ENCODE measurements at places on chromosomes 7 and 10.
A peak's percentile ranks its signal among the peaks of the same experiment; 100 is the strongest.

GRCh38 chr7:73622527-73622908, 1.8 kb downstream of the MLXIPL start:
- no peak for DNase-seq

DNA sequence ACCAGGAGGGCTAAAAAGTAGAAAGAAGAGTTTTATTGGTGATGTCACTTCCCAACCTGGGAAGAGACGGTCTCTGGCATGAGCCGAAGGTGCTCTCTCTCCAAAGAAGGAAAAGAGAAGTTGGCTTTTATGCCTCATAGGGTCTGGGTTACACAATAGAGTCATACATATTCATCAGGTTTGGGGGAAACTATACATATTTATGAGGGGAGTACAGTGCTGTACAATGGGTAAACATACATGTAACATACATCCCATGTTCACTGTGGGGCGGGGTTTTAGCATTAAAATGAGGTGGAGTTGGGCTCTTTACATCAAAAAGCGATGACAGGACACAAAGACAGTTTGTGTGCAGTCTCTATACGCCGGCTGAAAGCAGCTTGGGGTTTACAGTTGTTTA, 701.7 kb downstream of the TYW1 start:
- DNase-seq, result no peak

- DNase-seq, result no peak
Observed at GRCh38 chr10:35204650-35205319, 78.1 kb downstream of the CREM start.

DNA sequence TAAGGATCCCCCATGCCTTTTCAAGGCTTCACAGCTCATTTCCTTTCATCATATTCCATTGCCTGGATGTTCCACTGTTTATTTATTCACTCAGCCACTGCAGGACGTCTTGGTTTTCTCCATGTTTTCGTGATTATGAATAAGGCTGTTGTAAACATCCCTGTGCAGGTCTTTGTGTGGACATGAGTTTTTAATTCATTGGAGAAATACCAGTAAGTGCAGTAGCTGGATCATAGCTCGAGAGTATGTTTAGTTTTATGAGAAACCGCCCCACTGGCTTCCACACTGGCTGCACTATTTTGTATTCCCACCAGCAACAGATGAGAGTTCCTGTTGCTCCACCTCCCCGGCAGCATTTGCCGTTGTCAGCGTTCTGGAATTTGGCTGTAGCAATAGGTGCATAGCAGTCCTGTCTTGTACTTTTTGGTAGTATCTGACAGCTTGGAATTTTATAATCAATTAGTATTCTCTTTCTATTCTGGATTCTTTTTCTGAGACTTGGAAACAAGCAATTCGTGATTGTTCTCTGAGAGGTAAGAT, 269.9 kb upstream of the PITRM1 start:
- no peak for DNase-seq

- DNase-seq, result no peak
Observed at GRCh38 chr7:45911311-45911710, 9.8 kb downstream of the IGFBP3 start.

DNA sequence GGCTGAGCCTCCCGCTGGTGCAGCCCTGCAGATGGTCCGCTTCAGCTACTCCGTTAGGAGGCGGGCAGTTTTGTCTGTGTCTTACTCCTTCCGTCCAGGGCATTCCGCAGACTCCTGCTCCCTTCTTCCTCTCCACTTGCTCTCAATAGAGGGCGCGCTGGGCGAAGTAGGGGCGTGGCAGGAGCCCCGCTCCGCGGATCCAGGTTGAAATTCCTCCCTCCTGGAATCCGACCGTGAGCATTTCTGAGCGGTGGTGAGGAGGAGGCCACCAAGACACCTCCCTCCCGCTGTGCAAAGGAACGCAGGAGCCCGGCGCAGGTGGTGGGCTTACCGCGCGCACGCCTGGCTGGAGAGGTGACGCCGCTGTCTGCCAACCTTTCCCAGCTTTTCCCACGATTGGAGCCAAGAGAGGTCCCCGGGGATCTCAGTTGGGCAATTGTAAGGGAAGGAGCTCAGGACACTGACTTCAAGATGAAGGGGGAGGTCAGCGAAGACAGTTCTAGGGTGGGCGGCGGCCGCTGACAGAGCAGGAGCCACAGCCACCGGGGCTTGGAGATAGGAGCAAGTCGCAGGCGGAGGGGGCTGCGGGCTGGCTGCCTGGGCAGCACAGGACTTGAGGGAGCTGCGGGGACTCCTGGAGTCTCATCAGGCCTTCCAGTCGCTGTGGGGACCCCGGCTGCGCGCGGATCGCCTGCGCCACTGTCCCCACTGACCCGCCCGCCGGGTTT, 1011.3 kb downstream of the XPNPEP1 start:
- DNase-seq, result peak; percentile 10

- no peak for DNase-seq
Observed at GRCh38 chr10:60209874-60210570, 179.7 kb downstream of the ANK3 start.

GRCh38 chr10:69938541-69938991, 114.1 kb upstream of the MACROH2A2 start:
- DNase-seq, result no peak

- DNase-seq, result no peak
Observed at GRCh38 chr7:1079546-1079945, 8.4 kb upstream of the GPER1 start.

- DNase-seq, result no peak
Observed at GRCh38 chr10:37379991-37380390, 254.6 kb downstream of the ANKRD30A start.

DNA sequence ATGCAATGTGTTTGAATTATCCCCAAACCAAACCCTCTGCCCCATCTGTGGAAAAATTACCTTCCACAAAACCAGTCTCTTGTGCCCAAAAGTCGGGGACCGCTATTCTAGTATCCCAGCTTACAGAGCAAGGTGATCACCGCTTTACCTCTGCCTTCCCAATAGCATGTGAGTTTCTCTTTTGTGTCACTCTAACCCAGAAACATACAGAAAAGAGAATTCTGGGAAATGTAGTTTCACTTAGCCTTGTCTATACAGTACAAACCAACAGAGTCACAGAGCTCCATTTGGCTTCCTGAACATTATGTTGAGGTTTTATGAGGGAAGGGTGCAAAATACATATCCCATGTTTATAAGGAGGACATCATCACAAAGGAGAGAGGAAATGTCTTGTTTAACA, 260.3 kb upstream of the MINDY3 start:
- no peak for DNase-seq

GRCh38 chr7:158467562-158467961, 120.1 kb downstream of the PTPRN2 start:
- DNase-seq, result no peak

GRCh38 chr10:79380125-79380945, 33.1 kb downstream of the PPIF start:
- DNase-seq, result peak; percentile 15

GRCh38 chr7:39375047-39375873, 190.9 kb upstream of the YAE1 start:
- DNase-seq, result no peak

GRCh38 chr7:149459540-149460452, 1.1 kb downstream of the ZNF777 start:
- no peak for DNase-seq

- no peak for DNase-seq
Observed at GRCh38 chr10:35422228-35422627, 85.9 kb downstream of the CCNY start.

DNA sequence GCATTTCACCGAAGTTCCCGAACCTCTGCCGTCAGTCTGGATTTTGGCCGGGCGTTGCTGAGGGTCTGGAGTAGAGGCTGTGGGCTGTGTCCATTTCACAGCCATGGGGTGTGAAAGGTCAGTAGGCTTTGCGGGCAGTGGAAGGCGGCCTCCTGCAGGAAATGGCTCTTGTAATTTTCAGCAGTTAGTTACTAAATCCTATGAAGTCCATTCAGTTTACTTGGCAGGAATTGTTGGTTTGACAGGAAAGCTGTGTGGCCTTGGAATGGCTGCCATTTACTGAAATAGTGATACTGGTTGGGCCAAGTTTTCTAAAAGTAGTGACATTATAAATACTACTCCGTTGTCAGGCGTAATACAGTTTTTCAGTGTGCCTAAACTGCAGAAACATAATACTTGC, 303.7 kb downstream of the CCDC3 start:
- DNase-seq, result no peak

DNA sequence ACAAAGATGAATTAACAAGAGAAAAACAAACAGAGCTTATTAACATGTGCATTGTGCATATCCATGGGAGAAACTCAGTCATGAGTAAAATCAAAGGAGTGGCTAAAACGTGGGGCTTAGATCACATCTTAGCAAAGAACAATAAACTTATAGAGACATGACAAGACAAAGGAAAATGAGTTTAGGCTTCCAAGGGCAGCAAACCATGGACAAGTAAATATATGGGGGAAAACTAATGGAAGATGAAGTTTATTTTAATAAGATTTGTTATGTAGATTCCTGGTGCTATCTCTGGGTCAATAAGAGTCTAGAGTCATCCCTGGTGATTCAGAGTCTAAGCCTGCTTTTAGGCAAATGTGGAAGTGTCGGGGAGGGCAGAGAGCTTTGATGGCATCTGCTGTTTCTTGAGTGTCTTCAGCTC, 87.2 kb upstream of the PLPP4 start:
- DNase-seq, result no peak

DNA sequence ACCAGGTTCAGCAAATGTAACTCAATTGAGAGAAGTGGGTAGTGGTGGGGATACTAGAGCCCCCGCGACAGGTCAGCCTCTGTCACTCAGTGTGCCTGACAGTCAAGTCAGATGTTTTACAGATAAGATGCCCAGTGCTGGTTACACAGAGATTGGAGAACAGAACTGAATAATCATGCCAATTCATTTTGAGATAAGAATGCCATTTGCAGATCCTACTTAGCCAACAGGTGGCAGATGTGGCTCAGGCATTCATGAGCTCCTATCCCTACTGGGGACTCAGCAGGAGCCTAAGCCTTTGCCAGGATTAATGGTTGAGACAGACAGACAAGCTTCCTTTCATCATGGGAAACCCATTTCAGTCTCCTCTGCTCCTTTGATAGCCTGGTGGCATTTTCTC, 137.8 kb downstream of the MAPK8 start:
- DNase-seq, result no peak

DNA sequence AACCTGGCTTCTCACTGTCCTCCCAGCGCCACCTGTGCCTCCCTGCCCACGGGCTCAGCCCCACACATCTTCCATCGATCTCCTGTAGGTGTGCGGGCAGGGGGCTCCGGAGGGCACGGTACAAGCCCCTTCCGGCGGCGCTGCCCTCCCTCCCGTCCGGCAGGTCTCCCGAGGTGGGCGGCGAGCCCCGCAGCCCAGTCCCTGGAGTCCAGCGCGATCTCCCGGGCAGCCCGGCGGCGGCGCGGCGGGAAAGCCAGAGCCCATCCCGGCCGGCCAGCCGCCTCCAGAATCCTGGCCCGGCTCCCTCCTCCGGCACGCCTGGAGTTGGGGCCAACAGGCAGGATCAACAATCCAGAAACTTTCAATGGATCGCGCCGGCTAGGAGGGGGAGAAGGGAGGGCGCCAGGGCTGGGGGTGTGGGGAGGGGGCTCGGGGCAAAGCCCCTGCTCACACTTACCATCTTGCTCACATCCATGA, 100.1 kb downstream of the HIP1 start:
- peak; percentile 36 for DNase-seq

- DNase-seq, result peak; percentile 28
Observed at GRCh38 chr10:9833942-9834341, 1183.7 kb upstream of the CELF2 start.

DNA sequence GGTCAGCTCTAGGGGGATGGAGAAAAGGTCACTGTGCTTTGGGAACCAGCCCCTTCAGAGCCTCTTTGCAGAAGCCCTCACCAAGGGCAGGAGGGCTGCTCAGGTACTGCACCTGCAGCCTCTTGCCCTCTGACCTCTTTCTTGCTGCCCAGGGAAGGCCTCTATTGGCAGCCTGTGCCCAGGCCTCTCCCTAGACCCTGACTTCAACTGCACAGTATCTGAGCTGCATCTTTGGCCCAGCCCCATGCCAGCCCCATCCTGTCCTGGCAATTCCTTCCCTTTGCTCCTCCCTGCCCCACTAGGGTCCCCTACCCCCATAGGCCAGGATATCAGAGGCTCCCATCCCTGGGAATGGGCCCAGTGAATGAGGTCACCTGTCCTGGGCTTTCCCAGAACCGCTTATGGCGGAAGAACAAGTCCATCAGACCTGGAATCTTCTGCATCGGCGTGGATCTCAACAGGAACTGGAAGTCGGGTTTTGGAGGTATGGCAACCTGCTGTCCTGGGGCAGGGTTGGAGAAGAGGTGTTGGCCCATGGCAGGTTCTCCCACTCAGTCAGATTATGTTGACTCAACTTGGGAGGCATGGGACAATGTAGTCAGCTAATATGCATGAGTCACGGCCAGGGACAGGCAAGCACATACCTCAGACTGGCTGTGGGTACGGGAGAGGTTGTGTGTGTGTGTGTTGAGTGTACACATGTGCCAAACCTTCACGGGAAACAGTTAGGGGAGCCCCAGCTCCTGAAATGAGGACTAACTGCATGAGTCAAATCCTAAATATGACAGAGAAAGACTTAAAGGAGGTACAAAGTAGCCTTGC, 17.1 kb upstream of the CPA1 start:
- DNase-seq, result no peak

DNA sequence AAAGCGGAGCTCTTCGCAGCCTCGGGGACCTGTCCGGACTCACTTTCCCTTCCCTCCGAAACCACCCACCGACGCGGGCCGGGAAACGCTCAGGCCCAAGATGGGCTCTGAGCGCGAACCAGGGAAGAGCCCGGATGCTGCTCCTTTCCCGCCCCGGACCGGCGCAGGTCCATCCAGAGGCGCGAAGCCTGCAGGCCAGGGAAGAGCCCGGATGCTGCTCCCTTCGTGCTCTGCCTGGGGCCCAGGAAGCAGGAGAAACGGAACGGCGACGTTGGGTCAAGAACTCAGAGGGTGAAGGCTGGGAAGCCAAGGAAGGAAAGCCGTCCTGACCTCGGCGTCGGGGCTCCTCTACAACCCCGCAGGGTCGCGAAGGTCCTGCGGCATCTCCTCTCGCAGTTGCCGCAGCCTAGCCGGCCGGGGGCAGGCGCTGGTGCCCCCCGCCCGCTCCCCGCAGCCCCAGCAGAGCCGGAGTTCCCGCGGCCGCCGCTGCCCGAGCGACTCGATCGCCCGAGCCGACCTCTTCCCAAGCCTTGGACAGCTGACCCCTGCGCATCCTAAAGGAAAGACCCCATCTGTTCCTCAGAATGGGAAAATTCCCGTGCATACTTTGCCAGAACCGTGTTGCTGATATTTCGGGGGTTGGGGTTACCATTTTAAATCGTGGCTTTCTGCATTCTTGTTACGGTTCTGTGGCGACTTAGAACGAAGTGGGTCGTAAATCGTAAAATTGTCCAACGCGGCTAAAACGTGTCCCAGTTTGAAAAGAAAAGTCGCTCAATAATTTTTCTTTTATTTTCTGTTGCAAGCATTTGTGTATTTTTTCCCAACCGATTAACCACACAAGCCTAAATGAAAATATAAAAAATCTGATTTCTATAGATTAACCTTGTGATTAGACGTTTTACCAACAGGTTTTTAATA, 7.5 kb downstream of the HOXA1 start:
- DNase-seq, result no peak

- DNase-seq, result no peak
Observed at GRCh38 chr10:98489561-98490481, 43.1 kb upstream of the HPS1 start.

GRCh38 chr10:91344117-91344856, 65.9 kb upstream of the HECTD2 start:
- no peak for DNase-seq

- DNase-seq, result no peak
Observed at GRCh38 chr7:71594736-71595135, 462.8 kb downstream of the GALNT17 start.

All from SHP77 (cell line).